ENCODE measurements at places on chromosomes 5 and 9.

DNA sequence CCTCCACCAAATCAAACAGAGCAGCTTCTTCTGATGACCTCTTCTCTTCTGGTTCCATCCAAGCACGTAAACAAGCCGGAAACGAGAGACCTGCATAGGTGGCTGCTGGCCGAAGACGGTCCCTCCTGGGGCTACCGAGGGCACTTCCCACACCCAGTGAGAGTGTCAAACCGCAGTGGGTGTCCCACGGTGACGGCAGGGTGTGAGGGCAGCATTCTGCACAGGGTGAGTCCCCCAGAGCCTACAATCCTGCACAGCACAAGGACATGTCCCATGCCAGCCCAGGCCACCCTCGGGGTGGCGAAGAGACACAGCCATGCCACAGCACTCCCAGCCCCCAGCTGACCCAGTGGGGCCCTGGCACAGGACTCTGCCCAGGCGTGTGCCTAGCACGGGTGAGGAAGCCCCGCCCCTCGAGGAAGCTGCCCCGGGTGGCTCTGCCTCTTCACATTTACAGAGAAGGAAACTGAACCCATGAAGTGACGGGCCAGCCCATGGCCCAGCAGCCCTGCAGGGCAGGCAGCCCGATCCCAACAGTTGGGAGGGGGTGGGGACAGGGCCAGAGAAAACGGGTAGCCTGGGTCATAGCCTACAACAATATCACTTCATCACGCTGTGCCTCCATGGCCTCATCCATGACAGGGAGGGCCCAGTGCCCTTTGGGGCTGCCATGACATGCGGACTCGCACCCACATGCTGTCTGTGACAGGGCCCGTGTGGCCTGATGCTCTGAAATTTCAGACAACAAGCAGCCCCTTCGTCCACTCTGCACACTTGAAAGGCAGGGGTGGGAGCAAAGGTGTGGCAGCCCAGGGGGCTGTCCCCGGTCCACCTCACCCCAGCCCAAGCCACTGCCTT lies 43.2 kb downstream of the SEMA4D start:
- DNase-seq, result no peak

- no peak for DNase-seq
These were observed 701.0 kb downstream of the NR2F1-AS1 start for GRCh38 chr5:92879806-92880543.

GRCh38 chr5:44565902-44566301 lies 176.7 kb upstream of the FGF10 start:
- DNase-seq, result peak; percentile 4

DNA sequence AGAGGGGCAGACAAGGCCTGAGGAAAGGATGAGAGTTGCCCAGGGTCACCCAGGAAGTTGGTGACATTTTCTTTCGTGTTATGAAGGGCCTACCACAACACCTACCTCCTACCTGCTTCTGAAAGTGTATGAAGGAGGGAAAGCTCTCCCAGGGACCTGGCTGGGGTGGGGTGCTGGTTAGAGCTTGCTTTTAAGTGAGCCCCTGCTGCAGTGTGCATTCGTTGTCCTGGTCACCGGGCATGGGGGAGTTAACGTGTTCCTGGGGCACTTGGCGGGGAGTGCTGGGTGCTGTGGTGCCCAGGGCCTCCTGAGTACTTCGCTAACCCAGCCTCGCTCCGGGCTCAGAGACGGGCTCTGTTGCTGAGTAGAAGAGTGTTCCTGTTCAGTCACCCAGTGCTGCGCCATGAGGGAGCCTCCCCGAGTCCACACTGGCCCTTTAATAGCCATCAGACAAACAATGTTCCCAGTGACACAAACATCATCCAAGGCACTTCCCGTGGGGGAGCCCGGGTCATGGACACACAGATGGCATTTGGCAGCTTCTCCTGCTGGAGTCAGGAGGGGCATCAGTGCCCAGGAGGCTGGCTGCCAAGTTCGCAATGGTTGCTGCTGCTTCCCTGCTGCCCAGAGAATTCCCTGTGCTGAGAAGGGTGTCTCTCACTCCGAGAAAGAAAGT lies 85.7 kb downstream of the AMBP start:
- no peak for DNase-seq

DNA sequence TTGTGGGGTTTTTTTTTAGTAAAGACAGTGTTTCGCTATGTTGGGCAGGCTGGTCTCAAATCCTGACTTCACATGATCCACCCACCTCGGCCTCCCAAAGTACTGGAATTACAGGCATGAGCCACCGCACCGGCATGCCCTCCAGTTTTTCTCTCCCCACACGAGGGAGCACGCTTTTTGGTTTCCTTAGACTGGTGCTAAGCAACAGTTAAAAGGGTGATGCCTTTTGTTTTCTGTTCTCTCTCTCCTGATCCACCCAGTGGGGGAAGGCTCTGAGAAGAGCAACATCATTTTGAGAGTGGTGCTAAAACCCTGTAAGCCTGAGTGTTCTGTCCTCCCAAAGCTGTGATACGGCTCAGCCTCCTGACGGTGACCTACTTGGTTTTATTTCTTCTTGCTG lies 146.6 kb downstream of the MAN2A1 start:
- DNase-seq, result no peak

- no peak for DNase-seq
These were observed 17.1 kb downstream of the GKAP1 start for GRCh38 chr9:83800236-83801033.

Measured in AG08395 (cell line).